Right ventricle myocardium superior (tissue), 1 donor: ENCODE measurements at places on chromosomes 1 and 21. TPM values are rescaled to one million over a fixed set of nuclear protein-coding genes. Genes with fewer than 3 reads are reported as not detected.

The SLC35F3 gene
- not detected for total RNA-seq

The FALEC gene
- not detected for total RNA-seq

The TNNT2 gene
- 9,128 TPM for total RNA-seq

The SPRR2E gene
- not detected for total RNA-seq

The CLIC6 gene
- 7.7 TPM for total RNA-seq

The NBL1 gene
- total RNA-seq, result 38.6 TPM

The MAB21L3 gene
- not detected for total RNA-seq

The ADAMTS1 gene
- total RNA-seq, result 41.4 TPM

The ITPKB gene
- 21.2 TPM for total RNA-seq

The CHD1L gene
- total RNA-seq, result 8.2 TPM

The S100A7A gene
- not detected for total RNA-seq

The ROR1 gene
- total RNA-seq, result 8.6 TPM

The HSPA6 gene
- 1.3 TPM for total RNA-seq

The GSTM5 gene
- total RNA-seq, result 2.6 TPM

The SLAMF7 gene
- 0.16 TPM for total RNA-seq

The CCDC28B gene
- total RNA-seq, result 25.0 TPM

The APOBEC4 gene
- not detected for total RNA-seq

The SLC30A1 gene
- 9.8 TPM for total RNA-seq

The MTMR11 gene
- 2.0 TPM for total RNA-seq

The TINAGL1 gene
- total RNA-seq, result 268 TPM

The CASQ2 gene
- total RNA-seq, result 804 TPM

The HENMT1 gene
- 1.0 TPM for total RNA-seq

The ZNF697 gene
- 9.2 TPM for total RNA-seq

The ICOSLG gene
- total RNA-seq, result 4.3 TPM

The NEXN gene
- 370 TPM for total RNA-seq

The AK5 gene
- total RNA-seq, result 0.38 TPM

The PRAMEF8 gene
- total RNA-seq, result not detected

The NECTIN4 gene
- not detected for total RNA-seq

The MSH4 gene
- total RNA-seq, result 0.35 TPM

The SPRR2G gene
- total RNA-seq, result not detected

The CDC42SE1 gene
- 24.3 TPM for total RNA-seq

The PRDX6 gene
- 539 TPM for total RNA-seq

The PRRX1 gene
- total RNA-seq, result 35.8 TPM

The THEM4 gene
- 17.0 TPM for total RNA-seq

The IL19 gene
- not detected for total RNA-seq

The AGO4 gene
- 20.2 TPM for total RNA-seq

The SPATA21 gene
- total RNA-seq, result not detected

The PIP5K1A gene
- total RNA-seq, result 33.5 TPM
